Cardiac septum (tissue), 1 donor: ENCODE measurements at places on chromosomes 7 and 10. TPM values are rescaled to one million over a fixed set of nuclear protein-coding genes. Genes with fewer than 3 reads are reported as not detected.
A peak's percentile ranks its signal among the peaks of the same experiment; 100 is the strongest.

DNA sequence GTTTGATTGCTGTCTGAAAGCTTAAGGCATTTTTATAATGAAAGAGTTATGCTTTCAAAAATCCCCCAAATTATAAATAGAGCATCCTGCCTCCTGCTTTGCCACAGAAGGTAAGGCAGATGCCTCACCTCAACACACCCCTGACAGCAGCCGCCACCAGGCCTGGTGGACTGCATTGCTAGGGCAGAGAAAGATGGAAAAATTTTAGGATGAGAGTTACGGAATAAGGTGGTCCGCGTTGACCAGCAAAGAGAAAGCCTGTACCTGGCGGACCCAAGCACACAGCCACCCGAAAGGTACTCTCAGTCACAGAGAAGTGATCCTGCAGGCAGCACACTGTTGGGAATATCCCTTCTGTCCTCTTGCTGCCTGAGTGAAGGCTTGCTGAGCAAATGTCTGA lies 360.4 kb upstream of the SHH start:
- no peak for DNase-seq

GRCh38 chr10:13439313-13440184 lies 89.3 kb downstream of the BEND7 start:
- no peak for DNase-seq

DNA sequence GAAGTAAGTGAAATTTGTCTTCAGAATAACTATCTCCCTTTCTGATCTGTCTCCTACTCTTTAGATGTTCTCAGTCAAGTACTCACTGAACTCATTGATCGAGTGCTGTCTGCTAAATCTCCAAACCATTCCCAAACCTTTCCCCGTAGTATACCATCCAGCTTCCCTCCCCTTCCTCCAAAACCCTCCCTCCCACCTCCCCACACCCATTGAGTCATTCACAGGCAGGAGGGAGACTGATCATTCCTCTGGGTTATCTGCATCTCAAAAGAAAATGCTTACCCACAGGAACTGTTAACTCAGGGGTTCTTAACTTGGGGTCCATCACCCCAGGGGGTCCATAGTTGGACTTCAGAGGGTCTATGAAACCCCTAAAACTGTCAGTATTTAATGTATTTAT lies 37.4 kb downstream of the GOT1 start:
- DNase-seq: no peak

The SUN3 gene
- not detected for total RNA-seq

- no peak for DNase-seq
Observed at GRCh38 chr10:13536674-13537366, 8.0 kb upstream of the BEND7 start.

GRCh38 chr10:113124724-113125123 lies 174.7 kb downstream of the TCF7L2 start:
- no peak for DNase-seq

The DMBT1 gene
- 0.08 TPM for total RNA-seq

DNA sequence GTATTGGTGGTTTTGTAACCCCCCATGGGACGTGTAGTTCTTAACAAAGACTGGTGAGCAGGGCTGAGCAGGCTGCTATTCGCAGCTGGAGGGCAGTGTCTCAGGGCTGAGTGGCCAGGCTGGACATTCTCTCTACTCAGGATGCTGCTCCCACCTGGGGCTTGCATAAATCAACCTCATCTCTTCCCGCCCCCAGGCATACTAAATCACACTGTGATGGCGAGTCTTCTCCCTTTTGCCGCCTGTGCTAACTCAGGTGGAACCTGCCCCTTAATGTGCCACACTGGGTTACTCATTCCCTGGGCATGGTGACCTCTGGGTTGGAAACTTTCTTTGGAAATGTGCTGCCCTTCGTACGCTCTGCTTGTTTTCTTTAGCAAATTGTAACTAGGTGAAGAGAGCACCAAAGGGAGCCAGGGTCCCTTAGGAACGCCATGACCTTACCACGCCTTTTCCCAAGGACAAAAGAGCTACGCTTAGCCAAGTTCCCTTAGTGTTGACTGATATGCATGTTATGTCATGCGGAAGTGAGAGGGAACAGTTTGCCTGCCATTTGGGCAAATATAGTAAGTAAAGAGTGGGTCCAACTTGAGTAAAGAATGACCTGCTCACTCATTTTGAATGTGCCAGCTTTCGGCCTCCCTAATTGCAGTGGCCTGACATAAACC lies 40.4 kb upstream of the COBL start:
- DNase-seq: no peak

The CRHR2 gene
- 0.57 TPM for total RNA-seq

GRCh38 chr7:103636153-103636552 lies 190.1 kb upstream of the SLC26A5 start:
- DNase-seq: no peak

GRCh38 chr7:5455581-5456219 lies 32.1 kb upstream of the TNRC18 start:
- DNase-seq: no peak

GRCh38 chr7:116087291-116087690 lies 56.7 kb upstream of the TFEC start:
- no peak for DNase-seq

DNA sequence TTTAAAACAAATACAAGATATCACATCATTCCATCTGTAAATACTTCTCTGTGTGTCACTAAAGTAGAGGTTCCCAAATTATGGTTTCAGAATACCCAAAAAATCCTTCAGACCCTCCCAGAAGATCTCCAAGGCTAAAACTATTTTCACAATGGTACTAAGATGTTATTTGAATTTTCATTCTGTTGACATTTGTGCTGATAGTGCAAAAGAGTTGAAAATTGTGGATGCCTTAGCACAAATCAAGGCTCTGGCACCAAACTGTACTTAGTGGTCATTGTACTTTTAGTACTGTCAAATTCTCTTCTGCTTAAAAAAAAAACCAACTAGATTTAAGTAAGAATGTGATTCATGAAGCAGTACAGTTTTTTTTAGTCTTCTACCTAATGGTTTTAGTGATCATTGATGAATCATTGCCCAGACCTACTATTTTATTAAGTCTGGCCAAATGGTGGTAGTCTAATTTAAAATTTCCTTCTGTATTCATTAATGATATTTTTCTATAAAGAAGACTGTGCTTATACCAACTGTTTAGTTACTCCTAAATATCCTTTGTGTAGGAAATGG lies 50.5 kb downstream of the TPST1 start:
- no peak for DNase-seq

DNA sequence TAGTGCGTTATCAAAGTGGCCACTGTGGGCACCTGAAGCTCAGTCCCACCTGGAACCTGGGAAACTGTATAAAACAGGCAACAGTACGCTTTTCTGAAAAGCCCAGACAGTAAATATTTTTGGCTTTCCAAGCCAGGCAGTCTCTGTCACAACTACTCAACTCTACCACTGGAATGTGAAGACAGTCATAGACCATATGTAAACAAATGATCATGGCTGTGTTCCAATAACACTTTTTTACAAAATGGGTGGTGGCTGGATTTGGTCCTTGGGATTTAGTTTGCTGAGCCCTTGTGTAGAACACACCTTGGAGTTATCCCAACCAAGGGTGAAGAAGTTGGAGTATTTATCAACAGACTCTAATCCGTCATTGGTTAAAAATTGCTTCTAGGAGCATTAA lies 259.9 kb downstream of the SKIDA1 start:
- no peak for DNase-seq

The CDHR1 gene
- 1.3 TPM for total RNA-seq

- DNase-seq: peak; percentile 78
Observed at GRCh38 chr10:123614888-123615287, 51.3 kb upstream of the GPR26 start.

The SPDYE9 gene
- not detected for total RNA-seq

DNA sequence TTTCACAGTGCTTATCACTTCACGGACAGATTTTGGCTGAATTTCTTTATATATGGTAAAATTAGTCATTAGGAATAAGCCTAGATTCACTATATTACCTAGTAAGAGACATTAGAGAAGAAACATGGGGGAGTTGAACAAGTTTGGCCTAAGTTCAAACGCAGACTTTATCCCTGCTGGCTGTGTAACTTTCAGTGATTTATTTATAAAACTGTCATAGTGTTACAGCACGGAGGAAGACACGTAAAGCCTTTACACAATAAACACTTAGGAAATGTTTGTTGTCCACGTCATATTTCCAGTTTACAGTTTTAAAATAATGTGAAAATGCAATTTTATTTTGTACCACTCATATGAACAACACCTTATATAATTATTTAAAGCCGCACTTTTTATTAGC lies 661.5 kb downstream of the MAGI2 start:
- no peak for DNase-seq

DNA sequence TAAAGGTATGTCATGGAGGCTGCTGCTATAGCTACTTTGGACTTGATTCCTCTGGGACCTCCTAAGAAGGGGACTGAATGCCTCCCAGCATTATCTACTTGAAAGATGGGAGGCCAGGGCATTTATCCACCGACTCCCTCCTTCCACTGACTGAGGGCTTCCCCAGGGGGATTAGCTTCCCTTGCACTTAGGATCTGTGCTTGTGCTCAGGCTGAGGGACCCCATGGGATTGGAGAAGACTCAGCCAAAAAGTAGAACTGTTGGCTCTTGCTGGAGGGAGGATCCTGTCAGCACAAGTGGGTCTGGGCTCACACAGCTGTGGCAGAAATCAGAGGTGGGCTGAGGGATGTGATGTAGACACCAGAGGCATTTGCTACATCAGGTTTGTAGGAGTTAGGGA lies 81.5 kb upstream of the SYPL1 start:
- no peak for DNase-seq

The LRRC4 gene
- total RNA-seq: 3.7 TPM

The RSBN1L gene
- 9.4 TPM for total RNA-seq

The RAMP3 gene
- 52.5 TPM for total RNA-seq

The SRRM3 gene
- 7.6 TPM for total RNA-seq

The MRLN gene
- total RNA-seq: not detected

DNA sequence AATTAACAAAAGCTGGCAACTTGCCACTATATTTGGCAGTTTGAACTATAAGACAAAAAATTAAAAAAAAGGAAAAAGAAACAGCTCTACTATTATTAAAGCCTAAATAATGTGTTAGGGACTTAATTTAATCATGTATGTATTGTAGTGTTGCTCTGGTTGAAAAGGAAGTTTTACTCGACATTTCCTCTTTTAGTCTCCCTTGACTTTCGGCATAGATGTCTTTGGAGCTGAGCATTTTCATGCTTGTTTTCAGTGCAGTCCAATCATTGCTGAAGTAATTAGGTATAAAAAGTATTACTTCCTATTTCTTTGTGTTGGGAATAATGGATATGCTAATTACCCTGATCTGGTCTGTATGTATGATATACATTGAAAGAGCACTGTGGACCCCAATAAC lies 216.8 kb upstream of the KLF6 start:
- DNase-seq: no peak

The DDX21 gene
- total RNA-seq: 31.0 TPM

The TBXAS1 gene
- 4.3 TPM for total RNA-seq

DNA sequence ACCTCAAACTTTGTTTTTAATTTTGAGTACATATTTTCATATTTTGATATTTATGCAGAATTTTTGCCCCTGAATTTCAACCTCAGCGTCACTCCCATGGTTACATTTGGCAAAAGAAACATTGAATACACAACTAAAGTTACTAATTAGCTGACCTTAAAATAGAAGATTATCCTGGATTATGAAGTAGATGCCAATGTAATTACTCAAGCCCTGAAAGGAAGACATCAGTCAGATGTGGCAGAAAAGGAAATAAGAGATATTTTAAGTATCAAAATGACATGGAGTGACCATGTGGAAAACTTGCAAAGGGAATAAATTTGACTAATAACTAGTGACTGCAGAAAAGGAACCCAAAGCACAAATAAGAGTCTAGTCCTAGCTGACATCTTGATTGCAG lies 701.3 kb upstream of the KCND2 start:
- no peak for DNase-seq

GRCh38 chr10:60208676-60209269 lies 180.9 kb downstream of the ANK3 start:
- no peak for DNase-seq

GRCh38 chr7:35420656-35421055 lies 166.8 kb upstream of the TBX20 start:
- DNase-seq: no peak

DNA sequence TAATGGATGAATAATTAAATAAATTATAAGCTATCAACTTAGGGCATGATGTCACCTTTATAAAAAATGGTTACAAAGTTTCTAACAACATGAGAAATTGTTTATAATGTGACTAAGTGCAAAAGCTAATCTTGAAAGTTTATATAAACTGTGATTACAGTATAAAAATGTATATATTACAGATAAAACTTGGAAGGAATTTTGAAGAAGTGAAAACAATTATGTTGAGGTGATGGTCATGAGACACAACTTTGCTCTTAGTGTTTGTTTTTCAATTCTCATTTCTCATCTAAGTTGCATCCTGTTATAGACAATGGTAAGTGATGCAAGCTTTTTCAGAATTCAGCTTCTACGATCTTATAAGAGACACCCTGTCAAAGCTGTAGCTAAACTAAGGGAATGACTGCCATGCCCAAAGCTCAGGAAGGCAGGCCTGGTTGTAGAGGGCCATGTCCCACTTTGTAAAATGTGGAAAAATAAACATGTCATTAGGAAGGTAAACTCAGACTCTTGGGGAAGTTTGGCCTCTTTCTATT lies 23.9 kb downstream of the MACC1 start:
- DNase-seq: no peak

- DNase-seq: no peak
Observed at GRCh38 chr7:139026551-139026950, 9.3 kb downstream of the ZC3HAV1L start.

GRCh38 chr7:139680676-139681462 lies 96.9 kb downstream of the HIPK2 start:
- DNase-seq: peak; percentile 90

- DNase-seq: no peak
Observed at GRCh38 chr10:12874501-12874900, 127.0 kb downstream of the CCDC3 start.

The GPRIN2 gene
- not detected for total RNA-seq

The NODAL gene
- 0.38 TPM for total RNA-seq

- DNase-seq: no peak
Observed at GRCh38 chr10:117166418-117167345, 28.6 kb upstream of the VAX1 start.

The SMKR1 gene
- total RNA-seq: not detected

- DNase-seq: no peak
Observed at GRCh38 chr7:75900617-75901315, 14.2 kb upstream of the POR start.

DNA sequence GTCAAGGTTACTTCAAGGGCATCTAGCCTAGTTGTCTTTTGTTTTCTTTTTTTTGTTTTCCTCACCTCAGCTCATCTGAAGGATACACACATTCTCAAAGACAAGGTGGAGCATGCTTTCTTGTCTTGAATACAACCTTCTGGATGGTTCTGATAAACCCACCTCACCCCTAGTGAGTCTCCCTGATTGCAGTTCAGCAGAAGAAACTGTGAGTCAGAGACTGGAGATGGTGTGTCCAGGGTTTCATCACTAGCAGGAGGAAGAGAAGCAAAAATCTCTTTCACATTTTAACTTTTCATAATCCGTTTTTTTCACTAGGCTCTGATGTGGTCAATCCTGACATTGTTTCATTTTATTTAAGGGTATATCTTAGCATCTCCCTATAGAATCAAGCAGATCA lies 143.0 kb upstream of the NRBF2 start:
- DNase-seq: no peak

The SEMA3E gene
- 0.70 TPM for total RNA-seq
